ENCODE measurements at places on chromosomes 4 and X. TPM values are rescaled to one million over a fixed set of nuclear protein-coding genes. Genes with fewer than 3 reads are reported as not detected.

Gene RNF150
- 15.0 TPM for polyA plus RNA-seq

Gene CENPVL1
- 3.2 TPM for polyA plus RNA-seq

Gene VBP1
- 321 TPM for polyA plus RNA-seq

Gene HSD17B13
- polyA plus RNA-seq: not detected

Gene SPP1
- 0.52 TPM for polyA plus RNA-seq

Gene TSPAN7
- 180 TPM for polyA plus RNA-seq

Gene CDS1
- polyA plus RNA-seq: 6.1 TPM

Gene CYBB
- 0.40 TPM for polyA plus RNA-seq

Gene GPR173
- polyA plus RNA-seq: 26.9 TPM

Gene OTUD6A
- not detected for polyA plus RNA-seq
